ENCODE measurements at places on chromosomes 1 and 21. TPM values are rescaled to one million over a fixed set of nuclear protein-coding genes. Genes with fewer than 3 reads are reported as not detected.

DNA sequence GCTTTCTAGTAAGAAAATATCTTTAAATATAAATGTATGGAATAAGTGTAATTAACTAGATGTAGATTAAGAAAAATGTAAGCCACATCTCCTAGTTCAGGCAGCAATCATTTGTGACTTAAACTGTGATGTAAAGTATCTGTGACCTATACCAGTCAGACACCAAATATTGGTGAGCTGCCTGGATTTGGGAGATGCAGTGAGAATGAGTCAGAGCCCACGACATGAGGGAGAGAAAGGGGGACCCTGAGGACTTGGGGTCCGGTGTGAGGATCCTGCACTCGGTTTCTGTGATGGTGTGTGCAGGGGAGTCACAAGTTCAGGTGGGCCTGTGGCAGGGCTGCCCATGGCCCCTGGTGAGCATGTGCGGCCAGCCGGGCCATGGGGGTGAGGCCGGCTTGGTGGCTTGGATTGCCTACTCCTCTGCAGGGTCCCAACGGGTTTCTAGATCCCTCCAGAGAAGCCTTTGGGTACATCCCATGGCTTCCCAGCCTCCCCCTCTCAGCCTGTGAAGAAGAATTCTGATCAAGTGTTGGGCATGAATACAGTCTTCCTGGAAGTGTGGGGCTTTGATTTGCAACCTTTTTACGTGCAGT is 19.0 kb upstream of the ABCG1 start:
- H3K27ac ChIP-seq = no peak overlapping the region
- peaks cover 39% of the 10 kb centered on the region for H3K4me1 ChIP-seq
- H3K4me3 ChIP-seq = no peak overlapping the region

DNA sequence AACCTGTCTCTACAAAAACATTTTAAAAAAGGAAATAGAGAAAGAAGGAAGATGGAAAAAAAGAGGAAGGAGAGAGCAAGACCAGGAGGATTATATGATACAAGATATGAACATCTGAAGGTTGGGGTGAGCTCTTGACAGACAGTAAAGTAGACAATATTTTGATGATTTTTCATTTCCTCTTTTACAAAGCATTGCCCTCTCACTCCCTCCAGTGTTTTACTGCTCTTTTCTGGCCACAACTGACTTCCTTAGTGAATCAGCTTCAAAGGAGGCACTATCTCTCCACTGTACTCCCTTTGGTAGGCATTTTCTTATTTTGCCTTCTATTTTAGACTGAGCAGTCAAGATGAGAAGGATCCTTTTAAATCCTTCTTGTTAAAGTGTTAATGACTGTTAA is 296.7 kb downstream of the KCTD3 start:
- no peak overlapping the region for H3K4me3 ChIP-seq
- H3K36me3 ChIP-seq = no peaks in the 10 kb centered on the region
- H3K4me1 ChIP-seq = no peaks in the 10 kb centered on the region
- no peaks in the 10 kb centered on the region for H3K27me3 ChIP-seq
- no peak for DNase-seq

GRCh38 chr1:4517186-4517954 is 137.0 kb upstream of the AJAP1 start:
- no peak for DNase-seq
- no peaks in the 10 kb centered on the region for H3K4me1 ChIP-seq
- H3K4me3 ChIP-seq = no peak overlapping the region
- no peak overlapping the region for H3K27ac ChIP-seq
- no peaks in the 10 kb centered on the region for H3K27me3 ChIP-seq

DNA sequence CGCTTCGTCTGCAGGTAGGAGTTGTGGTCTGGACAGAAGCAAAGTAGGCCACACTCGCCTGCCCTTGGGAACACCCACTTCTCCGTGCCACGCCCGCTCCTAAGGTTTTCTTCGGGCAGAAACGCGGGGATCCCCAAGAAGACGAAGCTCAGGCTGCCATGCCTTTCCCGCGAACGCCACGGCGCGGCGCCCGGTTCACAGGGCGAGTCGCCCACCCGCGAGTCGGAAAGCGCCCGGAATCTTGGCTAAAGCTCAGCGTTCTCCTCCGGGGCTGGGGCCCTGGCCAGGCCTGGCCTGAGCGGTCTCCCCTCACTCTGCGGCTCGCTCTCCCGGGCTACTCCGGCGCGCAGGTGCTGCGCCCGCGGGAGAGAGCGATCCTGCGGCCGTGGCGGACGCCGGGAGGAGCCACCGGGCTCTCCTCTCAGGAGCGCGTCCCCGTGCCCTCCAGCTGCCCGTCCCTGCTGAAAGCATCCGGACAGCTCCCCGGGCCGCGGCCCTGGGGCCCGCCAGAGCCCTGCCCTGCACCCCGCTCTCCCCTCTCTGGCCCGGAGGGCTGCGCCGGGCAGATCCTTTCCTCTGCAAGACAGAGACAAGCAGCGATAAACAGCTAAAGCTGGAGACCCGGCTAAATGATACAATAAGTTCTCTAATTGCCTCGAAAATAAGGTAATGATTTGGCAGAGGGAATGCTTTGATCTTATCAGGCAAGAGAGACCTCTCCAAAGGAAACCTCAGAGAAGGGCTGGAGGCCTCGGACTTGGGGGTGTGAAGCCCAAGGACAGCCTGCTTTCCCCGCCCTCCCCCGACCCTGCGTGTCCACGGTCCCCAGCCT is 6.7 kb upstream of the WNT2B start:
- H3K27me3 ChIP-seq = peaks cover 9% of the 10 kb centered on the region
- peak; percentile 39 for DNase-seq
- no peak overlapping the region for H3K27ac ChIP-seq
- peak overlapping the region; percentile 54 for H3K4me3 ChIP-seq
- no peaks in the 10 kb centered on the region for H3K4me1 ChIP-seq

DNA sequence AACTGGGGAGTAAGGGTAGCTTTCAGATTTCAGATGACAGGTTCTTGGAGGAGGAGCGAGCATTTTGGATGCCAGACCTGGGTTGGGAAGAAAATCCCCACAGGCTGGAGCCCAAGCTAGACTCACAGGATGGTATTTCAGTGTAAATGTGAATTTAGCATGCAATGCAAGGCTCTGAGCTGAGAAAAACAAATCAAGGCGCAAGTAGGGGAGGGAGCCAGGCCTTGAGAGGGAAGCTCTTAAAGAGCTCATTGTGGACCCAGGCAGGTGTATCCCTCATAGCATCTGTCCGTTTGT is 386.1 kb downstream of the MATN1 start:
- no peak overlapping the region for H3K27ac ChIP-seq
- DNase-seq = no peak
- H3K36me3 ChIP-seq = no peaks in the 10 kb centered on the region
- no peak overlapping the region for H3K4me3 ChIP-seq
- no peaks in the 10 kb centered on the region for H3K4me1 ChIP-seq

GRCh38 chr1:33072707-33073106 is 8.2 kb upstream of the AZIN2 start:
- no peaks in the 10 kb centered on the region for H3K36me3 ChIP-seq
- no peak overlapping the region for H3K4me3 ChIP-seq
- no peak for DNase-seq
- H3K27ac ChIP-seq = no peak overlapping the region
- no peaks in the 10 kb centered on the region for H3K27me3 ChIP-seq

DNA sequence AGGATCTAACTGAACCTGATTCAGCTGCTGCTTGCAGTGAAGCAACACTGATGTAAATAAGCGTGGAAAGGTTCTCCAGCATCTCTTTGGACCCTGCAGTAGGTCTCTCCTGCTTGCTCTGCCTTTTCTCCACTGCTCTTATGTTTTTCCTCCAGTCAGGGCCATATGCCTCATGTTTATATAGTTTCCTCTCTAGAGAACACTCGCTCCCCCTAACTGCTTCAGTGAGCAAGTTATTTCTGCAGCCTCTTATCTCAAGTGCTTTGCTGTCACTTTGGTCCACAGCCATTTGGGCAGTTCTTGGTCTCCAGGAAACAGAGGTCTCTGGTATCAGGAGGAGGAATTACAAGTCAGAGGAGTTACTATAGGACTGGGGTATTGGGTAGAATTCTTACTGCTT is 5.3 kb downstream of the PRUNE1 start:
- H3K4me1 ChIP-seq = peaks cover 13% of the 10 kb centered on the region
- no peak for DNase-seq
- H3K4me3 ChIP-seq = no peak overlapping the region
- no peaks in the 10 kb centered on the region for H3K27me3 ChIP-seq
- H3K36me3 ChIP-seq = no peaks in the 10 kb centered on the region

IPP gene
- 9.1 TPM for total RNA-seq
